CD4-positive, alpha-beta T cell treated with Interferon alpha-2 for 1 hour (primary cell): ENCODE measurements at places on chromosomes 12 and 14.
A peak's percentile ranks its signal among the peaks of the same experiment; 100 is the strongest.

DNA sequence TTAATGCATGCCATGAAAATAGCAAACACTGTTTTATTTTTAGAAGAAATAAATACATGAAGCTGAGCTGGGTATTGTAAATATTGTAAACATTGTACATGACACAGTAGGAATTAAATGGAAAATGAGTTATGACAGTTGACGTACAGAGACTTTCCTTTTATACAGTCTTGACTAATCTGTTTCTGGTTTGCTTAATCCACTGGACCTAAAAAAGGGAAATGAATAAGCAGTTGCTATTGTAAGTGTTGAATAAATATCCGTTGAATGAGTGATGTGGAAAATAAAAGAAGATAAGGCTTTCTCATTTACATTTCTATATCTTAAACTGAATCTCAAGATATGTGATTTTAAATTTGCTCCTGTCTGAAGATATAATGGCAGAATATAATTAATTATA, 15.0 kb downstream of the PMCH start:
- no peak for DNase-seq

GRCh38 chr12:132772606-132773005, 11.0 kb upstream of the ANKLE2 start:
- DNase-seq: peak; percentile 9

DNA sequence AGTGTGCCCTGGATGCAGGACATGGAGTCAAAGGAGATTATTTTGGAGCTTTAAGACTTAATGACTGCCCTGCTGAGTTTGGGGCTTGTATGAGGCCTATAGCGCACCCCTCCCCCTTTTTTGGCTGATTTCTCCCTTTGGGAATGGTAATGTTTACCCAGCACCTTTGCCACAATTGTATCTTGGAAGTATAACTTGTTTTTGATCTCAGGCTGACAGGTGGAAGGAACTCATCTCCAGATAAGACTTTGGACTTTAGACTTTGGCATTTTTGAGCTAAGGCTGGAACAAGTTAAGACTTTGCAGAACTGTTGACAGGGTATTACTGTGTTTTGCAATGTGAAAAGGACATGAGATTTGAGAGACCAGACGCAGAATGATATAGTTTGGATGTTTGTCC, 110.5 kb downstream of the DERA start:
- DNase-seq: no peak

DNA sequence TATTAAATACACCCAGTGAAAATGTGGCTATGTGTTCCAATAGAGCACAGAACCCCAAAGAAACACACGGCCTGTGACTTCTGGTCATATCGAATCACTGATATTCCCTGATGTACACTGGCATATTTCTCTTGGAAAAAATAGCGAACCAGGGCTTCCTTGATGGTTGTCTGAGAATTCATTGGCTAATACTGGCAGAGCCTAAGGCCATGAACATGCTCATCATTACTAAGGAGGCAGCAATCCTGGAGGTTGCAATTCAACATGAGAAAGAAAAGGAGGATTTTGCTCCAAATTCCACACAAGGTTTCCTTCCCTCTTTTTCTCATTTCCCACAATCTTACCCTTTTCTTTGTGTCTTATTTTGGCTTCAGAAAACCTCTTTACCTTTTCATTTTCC, 212.9 kb upstream of the HMGA2 start:
- DNase-seq: no peak

DNA sequence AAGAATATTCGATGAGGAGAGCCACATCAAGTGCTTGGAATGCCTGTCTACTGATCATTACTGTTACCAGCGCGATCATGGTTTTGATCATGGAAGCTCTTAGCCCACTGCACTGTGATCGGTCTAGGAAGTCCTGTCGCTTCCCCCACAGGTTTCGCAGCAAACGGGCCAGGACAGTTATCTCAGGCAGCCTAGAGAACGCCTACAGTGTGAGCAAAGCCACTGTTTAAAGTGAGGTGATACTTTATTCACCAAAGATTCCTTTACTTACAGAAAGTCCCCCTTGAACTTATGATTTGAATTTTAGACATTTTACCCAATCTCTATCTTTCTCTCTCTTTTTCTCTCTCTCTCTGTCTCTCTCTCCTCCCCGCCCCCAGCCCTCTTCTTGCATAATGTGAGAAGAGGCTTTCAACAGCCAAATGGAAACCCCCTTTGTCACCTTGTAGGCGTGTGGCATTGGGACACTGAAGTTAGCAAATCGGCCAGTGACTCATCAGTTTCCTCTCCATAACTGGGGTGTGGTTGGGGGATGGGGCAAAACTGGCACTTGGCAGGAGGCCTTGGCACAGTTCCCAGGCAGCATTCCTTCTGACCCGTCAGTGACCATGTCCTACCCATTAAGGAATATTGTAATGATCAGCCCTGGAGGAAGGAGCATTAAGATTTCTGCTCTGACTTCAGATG, 214.8 kb downstream of the CHST11 start:
- peak; percentile 80 for DNase-seq

DNA sequence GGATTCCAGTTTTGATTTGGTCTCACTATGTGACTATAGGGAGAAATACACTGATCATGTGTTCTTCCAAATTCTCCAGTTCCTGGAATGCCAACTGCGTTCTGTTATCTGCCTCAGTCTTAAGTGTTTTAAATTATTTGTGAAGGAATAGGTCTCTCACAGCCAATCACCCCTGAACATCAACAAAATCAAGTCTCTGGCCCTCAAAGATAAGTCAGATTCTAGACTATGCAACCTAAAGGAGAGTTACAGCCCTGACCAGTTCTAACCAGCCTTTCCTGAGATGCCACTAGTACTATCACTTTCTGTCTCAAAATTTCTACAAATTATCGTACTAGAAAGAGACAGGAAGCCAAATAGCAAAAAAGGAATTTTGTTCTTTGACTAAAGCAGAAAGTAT, 22.3 kb downstream of the ZFC3H1 start:
- no peak for DNase-seq
